HFFc6 (cell line): ENCODE measurements at places on chromosomes 5 and 9.

DNA sequence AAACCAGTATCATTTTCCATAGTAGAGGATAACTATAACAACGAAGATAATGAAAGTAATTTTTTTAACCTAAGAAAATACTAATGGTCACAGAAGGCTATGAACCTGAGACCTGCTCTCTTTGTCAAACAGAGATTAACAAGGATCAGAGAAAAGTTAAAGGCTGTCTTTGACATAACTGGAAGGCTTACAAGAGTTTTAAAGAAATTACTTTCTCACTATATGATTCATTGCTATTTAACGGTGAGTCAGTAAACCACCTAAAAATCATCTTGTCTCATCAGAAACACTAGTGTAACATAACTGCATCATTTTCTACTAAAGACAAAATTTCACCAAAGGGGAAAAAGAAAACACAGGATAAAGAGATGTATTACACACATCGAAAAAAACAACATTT is 19.3 kb downstream of the MLANA start:
- DNase-seq, result peak; percentile 6

GRCh38 chr9:92455217-92455616 is 27.1 kb downstream of the ASPN start:
- DNase-seq, result no peak

- DNase-seq, result no peak
Observed at GRCh38 chr5:14729448-14730385, 65.2 kb downstream of the OTULIN start.

DNA sequence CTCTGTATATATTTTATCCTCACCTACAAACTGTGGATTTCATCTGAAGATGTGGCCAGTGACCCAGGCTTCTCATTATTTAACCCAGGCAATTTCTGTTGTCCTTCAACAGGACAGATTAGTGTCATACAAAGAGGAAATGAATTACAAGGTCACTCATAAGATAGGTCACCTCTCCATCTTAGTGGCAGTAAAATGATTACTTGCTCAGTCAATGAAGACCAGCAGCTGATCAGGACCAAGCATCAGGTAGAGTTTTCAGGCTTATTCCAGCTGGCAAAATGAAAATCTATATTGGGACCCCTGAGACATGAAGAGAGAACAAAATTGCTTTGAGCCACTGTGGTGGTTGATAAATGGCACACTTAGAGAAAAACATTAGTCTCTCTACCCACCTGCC is 135.2 kb upstream of the PRDM9 start:
- DNase-seq, result no peak

DNA sequence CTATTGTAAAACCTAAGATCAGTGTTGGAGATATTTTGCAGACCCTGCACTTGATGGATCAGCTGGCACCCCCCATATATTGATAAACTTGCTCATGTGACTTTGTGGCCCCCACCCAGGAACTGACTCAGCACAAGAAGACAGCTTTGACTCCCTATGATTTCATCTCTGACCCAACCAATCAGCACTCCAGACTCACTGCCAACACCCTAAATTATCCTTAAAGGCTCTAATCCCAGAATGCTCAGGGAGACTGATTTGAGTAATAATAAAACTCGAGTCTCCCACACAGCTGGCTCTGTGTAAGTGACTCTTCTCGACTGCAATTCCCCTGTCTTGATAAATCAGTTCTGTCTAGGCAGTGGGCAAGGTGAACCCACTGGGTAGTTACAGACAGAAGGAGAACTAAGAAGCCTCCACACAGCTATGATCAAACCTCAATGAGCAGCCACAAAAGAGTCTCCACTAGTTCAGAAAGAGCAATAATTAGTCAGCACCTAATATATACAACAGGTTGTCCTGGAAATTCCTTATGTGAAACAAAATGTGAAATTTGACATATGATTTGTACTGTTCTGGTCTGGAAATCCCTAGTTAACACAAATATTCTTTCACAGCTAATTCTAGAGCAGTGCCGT is 52.2 kb downstream of the ACTL7B start:
- no peak for DNase-seq

- no peak for DNase-seq
Observed at GRCh38 chr9:109923806-109924205, 143.8 kb downstream of the PALM2AKAP2 start.

- DNase-seq, result no peak
Observed at GRCh38 chr9:123460091-123460490, 104.1 kb downstream of the CRB2 start.

DNA sequence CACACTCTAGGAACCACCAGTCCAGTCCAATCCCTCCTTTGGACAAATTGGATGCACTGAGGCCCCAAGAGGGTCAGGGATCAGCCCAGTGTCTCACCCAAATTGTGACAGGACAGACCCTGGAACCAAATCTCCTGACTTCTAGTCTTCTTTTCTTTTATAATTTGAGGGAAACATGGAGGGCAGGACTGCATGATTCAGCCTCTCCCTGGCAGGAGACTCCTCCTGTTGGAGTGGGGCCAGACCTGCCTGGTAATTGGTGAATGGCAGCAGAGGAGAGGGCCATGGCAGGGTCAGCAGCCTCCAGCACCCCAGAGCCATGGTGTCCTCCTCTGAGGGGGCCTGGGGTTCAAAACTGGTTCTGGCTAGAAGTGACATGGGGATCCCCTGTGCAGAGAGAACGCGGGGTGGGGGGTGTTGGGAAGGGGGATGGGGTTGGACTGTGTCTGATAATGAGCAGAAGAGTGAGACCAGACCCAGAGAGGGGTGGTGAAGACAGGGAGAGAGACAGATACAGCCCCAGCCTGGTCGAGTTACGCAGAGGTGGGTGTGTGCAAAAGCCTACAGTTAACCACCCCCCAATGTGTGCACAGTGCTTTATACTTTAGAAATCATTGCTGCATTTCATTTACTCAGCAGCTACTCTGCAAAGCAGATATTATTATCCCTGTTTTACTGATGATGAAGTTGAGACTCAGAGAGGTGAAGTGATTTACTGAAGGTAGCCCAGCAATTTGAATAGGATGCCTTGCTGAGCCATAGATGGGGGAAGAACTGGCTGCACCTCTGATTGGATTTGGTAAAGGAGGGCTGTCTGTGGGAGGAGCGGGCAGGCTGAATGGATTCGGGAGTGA is 3.8 kb upstream of the SYNPO start:
- peak; percentile 79 for DNase-seq

DNA sequence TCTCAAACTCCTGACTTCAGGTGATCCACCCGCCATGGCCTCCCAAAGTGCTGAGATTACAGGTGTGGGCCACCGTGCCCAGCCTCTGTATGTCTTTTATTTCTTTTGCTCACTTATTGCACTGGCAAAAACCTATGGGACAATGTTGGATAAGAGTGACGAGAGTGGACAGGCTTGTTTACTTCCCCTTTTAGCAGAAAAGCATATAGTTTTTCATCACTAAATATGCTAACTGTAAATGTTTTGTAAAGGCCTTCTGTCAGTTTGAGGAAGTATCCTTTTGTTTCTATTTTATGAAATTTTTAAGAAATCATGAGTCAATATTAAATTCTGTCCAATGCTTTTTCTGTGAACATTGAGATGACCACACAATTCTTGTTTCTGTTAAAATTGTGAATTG is 103.3 kb downstream of the AUH start:
- DNase-seq, result no peak

GRCh38 chr5:134550271-134551214 is 25.1 kb downstream of the JADE2 start:
- DNase-seq, result no peak
